SJCRH30 (cell line): ENCODE measurements at places on chromosomes 11 and 22.

GRCh38 chr11:36142439-36142838 is 146.8 kb downstream of the COMMD9 start:
- DNase-seq, result no peak

- peak; percentile 50 for DNase-seq
Observed at GRCh38 chr11:125224391-125225021, 60.0 kb downstream of the PKNOX2 start.

DNA sequence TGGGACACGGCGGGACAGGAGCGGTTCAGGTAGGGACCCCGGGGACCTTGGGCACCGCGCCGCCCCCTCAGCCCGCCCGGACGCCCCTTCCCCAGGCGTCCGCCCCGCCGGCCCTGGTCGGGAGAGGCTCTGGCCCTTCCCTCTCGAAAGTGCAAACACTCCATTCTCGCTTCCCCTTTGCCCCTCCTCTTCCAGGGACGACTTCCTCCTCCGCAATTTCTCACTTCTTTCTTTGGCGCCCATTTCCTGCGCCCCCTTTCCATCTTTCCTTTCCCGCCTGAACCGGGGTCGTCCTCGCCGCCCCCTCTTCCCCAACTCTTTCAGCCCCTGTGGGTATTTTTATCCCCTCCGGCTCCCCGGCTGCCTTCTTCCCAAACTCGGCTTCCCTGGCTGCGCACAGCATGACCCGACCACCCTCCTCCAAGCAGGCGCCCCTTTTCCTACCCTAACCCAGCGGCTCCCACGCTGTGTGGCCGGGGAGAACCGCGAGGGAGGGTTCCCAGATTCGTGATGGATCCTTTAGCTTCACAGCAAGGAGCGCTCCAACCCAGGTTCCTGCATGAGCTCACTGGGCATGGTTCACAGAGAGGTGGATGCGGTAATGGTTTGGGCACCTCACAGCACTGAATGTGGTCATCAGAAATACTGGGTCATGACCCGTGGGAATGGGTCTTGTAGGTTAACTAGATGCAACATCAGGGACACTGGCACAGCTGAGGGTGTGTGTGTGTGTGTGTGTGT is 689 bp downstream of the RAB39A start:
- peak; percentile 47 for DNase-seq

GRCh38 chr11:72497731-72498130 is 63.4 kb upstream of the CLPB start:
- peak; percentile 58 for DNase-seq

DNA sequence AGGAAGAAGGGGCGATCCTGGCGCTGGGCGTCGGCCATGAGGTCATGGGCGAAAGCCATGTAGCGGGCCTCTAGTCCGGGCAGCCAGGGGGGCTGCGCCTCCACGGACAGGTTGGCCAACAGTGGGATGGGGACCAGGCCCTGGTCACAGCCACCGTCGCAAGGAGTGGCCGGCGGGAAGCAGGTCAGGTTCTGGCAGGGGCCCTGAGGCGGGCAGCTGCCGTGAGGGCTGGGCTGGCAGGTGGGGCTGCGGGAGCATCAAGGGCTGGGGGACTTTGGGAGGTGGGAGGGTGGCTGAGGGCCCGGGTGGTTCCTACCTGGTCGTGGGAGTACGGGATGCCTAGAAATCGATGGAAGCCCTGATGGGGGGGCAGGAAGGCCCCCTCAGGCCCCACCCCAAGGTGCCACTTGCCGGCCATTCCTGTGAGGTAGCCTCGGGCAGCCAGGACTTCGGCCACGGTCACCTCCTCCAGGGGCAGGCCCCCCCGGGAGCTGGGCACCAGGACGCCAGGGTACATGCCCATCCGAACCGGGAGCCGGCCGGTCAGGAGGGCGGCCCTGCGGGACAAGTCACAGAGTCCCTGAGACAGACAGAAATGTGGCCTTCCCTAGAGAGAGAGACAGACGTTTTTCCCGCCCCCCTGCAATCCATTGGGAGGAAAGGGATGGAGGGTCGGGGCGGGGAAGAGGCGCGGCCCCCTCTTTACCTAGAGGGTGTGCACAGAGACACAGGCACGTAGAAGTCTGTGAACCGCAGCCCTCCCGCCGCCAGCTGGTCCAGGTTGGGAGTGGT is 906 bp downstream of the ARSA start:
- DNase-seq, result no peak

- no peak for DNase-seq
Observed at GRCh38 chr11:11069841-11070835, 212.3 kb upstream of the ZBED5 start.

DNA sequence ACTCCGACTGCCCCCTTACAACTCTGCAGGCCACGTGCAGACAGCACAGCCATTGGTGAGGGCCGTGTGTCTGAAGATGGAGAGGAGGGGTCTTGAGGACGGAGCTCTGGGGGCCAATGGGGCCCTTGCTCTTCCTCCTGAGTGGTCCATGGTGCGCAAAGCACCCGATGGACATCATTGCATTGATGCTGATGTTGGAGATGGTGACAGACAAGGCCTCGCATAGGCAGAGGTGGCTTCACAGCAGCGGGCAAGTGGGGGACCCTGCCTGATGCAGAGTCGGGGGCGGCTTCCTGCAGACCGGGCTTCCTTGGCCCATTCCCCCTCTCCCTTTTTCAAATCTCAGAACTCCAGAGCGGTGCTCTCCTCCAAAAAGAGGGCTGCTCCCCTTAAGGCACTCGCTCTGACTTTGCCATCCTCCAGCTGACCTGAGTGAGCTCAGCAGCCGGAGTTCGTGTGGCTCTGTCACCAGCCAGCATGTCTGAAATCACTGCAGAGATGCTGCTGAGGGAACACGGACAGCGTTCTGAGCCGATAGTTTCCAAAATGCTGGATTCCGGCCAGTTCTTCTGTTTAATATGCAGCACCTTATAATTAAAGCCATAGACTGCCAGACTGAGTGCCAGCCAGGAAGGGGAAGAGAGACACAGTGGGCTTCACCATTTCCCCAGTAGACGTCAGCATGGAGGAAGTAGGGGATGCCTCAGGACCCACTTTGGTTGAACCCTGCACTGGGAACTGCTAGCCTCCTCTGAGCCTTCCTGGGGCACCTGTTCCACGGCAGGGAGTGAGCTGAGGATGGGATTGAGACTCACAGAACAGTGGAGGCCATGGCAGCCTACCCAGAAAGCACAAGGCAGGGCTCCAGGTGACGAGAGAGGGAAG is 278.2 kb downstream of the BRD1 start:
- no peak for DNase-seq

DNA sequence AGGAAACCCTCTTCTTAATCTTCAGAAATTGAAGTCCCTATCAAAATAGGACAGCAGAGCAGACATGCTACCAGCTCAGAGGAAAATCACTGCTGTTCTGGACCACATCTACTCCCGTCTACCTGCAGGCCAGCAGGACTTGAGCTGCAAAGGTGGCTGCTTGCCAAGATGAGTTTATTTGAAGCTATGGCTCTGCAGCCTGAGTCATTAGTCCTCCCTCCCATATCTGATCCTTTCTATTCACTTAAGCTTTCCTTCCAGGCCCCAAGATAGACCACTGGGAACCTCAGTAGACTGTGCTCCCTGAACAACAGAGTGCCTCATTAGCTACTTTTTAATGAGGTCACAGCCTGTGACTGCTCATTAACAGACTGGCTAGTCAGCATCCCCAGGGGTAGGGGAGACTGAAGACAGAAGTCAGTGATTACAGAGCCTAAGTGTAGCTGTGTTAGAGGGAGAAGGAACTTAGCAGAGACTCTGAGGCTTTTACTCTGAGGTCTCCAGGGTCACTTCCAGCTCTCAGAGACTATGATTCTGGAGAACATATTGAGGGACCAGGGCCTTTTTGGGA is 6.8 kb upstream of the OR10A2 start:
- no peak for DNase-seq

GRCh38 chr11:95764267-95764898 is 25.2 kb downstream of the FAM76B start:
- peak; percentile 54 for DNase-seq

DNA sequence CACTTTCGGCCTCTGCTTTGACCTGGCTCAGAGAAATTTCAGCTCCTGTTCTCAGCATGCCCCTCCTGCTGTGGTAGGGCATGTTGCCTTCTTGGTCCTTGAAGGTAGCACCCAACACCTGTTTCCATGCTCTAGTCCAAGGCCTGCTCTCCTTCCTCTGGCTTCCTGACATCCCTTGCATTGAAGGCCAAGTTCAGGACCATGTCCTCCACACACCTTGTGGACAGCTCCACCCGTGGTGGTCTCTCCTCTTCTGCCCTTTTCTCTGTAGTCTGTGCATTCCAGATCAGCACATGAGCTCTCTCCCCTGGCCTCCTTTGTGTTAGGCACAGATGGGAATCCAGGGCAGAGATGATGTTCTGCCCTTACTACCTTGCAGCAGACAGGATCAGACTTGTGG is 225.3 kb downstream of the ADAMTS15 start:
- peak; percentile 24 for DNase-seq

GRCh38 chr11:67032830-67033551 is 10.1 kb downstream of the SYT12 start:
- DNase-seq, result no peak

- no peak for DNase-seq
Observed at GRCh38 chr11:74592063-74592440, 330 bp upstream of the POLD3 start.

- no peak for DNase-seq
Observed at GRCh38 chr11:46307369-46307768, 29.9 kb downstream of the CREB3L1 start.

DNA sequence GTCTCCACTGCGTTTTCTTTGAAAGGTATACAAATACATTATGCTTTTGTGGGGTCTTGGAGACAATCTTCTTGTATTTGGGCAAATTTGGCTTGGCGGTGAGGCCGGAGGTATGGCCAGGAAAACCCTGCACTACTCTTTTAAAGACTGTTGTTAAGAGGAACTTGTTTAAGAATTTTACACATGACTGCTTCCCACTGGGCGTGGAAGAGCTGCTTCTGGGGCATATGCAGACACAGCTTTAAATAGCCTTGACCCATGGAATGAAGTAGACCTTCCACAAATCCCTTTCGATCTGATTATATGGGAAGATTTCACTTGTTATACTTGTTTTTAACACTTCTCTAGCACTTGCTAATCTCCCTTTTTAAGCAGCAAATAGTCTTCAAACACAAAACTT is 453.6 kb downstream of the MN1 start:
- no peak for DNase-seq

DNA sequence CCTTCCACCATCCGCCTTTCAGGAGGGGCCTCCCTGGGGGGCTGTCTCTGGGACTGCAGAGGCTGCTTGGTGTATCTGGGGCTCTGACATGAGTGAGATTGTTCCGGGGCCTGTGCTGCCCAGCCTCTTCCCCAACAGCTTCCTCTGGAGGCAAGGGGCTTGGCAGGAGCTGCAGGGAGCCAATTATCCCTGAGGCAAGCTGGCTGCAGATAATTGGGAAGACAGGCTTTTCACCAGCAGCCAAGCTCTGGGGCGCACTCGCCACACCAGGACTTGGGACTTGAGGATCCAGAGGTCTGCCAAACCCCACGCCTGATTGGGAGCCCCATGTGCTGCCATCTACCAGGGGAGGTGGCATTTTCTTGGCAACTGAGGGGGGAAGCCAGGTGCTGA is 15.6 kb upstream of the RTN4R start:
- no peak for DNase-seq

- DNase-seq, result no peak
Observed at GRCh38 chr22:50170453-50171318, at the start of gene PANX2. TSS of gene PANX2 (plus strand) at chr22:50170731. CDS start at chr22:50170731, 0 bp downstream.

GRCh38 chr11:57641011-57641807 is 8.5 kb downstream of the YPEL4 start:
- peak; percentile 64 for DNase-seq

DNA sequence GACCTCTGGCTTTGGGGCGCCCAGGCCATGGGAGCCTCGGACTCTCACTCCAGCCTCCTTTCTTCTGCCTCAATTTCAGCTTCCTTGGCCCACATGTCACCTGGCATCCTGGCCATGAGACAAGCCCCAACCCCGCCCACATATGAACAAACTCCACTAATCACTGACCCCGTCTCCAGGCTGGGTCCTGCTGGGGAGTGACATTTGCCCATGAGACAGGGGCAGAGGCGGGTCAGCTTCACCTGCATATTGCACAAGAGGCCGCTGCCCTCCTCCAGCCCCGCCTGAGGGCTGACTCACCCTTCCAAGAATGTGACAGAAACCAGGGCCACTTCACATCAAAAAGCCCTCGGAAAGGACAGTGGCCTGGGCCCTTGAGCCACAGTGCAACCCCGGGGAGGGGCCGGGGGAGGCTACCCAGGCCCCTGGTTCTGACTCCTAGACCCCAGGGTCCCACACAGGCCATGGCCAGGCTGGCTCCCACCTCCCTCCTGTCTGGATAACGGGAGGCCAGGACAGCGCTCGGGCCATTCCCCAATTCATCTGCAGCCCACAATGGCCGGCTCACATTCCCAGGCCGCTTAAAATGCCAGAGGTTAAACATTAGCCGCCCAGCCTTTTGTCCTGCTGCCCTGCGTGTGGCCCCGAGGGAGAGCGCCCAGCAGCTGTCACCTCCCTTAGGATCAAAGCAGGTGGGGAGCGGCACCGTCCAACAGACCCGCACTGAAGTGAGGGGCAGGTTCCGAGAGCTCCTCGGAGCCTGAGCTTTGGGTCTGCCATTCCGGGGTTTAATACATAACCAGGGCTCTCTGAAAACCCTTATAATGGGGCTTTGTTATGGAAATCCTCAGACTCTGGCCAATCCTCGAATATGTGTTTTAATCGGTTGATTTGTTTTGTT is 42.3 kb downstream of the TRMU start:
- DNase-seq, result peak; percentile 33

DNA sequence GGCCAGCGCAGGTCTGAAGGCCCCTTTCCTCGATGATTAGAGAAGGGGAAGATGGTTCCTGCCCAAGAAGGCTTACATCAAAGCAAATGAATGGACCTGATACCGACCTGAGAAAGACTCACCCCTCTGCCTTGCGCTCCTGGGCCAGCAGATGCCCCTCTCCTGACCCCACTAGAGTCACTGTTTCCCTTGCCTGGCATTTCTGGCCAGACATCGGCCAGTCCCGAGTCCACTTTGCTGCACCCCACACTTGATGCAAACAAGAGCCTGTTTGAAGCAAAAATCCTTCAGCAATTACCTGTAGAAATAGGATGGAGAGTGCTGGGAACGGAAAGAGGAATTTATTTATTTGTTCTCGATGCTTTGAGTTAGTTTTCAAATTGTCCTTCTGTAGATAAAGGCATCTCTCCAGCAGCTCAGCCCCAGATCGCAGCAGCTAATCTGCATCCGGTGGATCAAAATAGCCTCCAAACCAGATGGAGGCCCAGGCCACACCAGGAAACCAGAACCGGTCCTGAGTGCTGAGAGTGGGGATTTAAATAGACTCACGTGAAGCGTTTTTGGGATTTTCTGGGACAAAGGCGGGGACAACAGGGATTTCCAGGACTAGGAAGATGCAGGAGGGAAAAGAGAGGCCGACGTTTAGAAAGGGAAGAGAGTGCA is 148.6 kb downstream of the TRIM29 start:
- no peak for DNase-seq
